Caki2 (cell line): ENCODE measurements at places on chromosomes 2 and 18. TPM values are rescaled to one million over a fixed set of nuclear protein-coding genes. Genes with fewer than 3 reads are reported as not detected.

DNA sequence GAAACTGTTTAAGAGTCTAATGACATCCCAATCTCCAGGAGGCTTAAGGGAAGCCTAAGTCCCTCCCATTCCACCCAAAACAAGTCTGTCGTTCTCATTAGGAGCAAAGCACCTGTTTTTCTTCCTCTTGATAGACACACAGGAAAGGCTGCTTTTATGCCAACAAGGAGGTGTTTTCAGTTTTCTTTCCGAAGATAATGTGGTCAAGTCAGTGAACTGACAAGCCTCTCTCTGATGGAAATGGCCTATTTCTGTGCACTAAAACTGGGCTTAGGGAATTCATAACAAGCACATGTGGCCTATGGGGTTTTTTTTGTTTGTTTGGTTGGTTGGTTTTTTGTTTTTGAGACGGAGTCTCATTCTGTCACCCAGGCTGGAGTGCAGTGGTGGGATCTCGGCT lies 36.2 kb downstream of the FBLN7 start:
- DNase-seq, result no peak

Gene FBXO15
- 0.10 and 2.0 TPM in 2 replicates for total RNA-seq

DNA sequence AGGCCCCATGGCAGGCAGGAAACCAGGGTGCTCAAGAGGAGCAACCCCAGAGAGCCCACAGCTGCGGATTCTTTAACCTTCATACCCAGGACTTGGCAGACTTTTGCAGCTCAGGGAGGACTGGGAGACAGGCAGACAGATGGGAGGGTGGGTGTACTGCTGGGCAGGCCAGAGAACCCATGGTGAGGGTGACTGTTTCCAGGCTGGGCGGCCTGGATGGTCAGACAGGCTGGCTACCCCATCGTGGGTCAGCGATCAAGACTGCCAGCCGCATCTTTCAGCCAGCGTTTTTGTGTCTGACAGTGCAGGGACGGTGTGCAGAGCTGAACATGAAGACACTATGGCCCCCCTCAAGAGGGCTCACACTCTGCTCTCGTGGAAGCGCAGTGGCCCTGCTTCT lies 82.2 kb downstream of the MARCO start:
- DNase-seq, result no peak

DNA sequence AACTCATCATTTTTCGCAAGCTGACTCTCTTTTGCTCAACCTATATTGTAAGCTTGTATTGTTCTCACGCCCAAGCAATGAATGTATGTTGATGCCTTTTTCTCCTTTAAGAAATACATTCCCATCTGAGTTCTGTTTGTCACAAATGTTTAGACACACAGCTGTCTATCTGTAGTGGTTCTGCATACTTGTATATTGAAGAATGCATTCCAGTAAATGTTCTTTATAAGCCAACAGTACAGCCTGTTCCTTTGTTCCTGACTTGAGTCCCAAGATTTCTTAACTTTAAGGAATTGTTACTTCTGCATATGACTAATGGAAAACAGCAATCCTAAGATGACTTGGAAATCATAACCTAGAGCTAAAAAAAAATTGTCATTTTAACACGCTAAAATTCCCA lies 849.1 kb upstream of the POU3F3 start:
- DNase-seq, result no peak

DNA sequence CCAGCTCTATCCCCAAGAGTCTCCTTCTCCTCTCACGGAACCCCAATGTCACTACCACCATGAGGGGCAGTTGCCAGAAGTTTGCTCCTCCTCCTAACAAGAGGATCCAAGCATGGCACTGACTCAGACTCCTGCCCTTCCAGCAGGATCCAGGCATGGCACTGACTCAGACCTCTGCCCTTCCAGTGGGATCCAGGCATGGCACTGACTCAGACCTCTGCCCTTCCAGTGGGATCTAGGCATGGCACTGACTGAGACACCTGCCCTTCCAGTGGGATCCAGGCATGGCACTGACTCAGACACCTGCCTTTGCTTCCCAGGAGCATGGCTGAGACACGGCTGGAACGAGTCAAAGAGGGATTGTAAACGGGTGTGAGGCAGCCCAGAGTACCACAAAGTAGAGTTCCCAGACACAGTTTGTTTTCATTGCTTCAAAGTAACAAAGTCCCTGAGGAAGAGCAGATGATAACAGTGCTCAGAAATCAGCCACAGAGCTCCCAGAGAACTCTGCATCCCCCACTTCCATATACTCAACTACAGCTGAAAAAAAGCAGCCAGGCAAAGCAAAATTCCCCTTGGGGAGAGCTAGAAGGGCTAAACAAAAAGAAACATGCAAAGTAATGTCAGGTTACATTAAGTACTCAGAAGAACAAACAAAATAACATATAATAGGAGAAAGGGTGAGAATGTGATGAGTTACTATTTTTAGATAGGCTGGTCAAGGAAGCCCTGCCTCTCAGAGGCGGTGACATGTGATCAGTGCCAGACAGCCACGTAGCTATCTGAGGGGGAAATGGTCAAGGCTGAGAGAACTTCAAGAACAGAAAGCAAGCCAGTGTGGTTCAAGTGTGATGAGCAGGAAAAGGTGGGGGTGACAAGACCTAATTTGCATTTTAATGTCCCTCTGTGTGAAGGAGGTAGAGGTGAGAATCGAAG lies 3.0 kb downstream of the BUB1 start:
- peak; percentile 91 for DNase-seq
